Lung microvascular endothelial cell (primary cell): ENCODE measurements at places on chromosomes 4 and X.

DNA sequence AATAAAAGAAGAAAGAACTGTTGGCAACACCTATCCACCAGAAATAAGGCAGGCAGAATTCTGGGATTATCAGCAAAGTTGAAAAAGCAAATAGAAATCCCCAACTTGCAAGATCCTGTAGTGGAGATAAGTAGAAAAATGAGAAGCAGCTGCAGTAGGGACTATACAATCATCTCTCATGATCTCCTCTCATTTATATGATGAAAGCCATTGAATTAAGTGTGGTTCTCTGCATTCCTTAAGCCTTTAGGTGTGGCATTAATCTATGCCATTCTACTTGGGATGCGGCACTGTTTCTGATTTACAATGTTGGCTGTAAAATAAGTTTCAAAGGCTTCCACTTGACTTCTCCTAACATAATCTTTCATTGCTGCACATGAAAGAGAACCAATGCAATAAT lies 869.8 kb downstream of the TRAM1L1 start:
- no peak for DNase-seq

DNA sequence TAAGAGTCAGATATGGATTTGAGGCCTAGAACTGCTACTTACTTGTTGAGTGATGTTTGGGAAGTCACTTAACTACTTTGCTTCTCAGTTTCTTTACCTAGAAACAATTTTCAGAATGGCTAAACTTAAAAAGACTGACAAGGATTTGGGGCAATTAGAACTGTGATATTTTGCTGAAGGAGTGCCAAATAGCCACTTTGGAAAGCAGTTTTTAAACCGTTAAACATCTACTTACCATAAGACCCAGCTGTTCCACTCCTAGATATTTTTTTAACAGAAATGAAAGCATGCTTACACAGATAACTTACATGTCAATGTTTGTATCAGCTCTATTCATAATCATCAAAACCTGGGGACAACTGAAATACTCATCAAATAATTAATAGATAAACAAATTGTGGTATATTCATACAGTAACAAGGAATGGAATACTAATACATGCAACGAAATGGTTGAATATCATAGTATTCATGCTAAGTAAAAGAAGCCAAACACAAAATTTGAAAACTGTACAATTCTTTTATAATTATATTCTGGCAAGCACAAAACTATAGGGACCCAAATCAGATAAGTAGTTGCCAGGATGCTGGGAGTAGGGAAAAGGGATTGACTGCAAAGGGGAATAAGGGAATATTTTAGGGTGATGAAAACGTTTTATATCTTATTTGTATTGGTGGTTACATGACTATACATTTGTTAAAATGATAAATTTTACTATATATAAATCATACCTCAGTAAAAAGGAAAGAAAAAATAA lies 24.0 kb downstream of the RPA4 start:
- DNase-seq: peak; percentile 33

GRCh38 chrX:2159393-2159792 lies 341.4 kb downstream of the DHRSX start:
- DNase-seq: no peak

DNA sequence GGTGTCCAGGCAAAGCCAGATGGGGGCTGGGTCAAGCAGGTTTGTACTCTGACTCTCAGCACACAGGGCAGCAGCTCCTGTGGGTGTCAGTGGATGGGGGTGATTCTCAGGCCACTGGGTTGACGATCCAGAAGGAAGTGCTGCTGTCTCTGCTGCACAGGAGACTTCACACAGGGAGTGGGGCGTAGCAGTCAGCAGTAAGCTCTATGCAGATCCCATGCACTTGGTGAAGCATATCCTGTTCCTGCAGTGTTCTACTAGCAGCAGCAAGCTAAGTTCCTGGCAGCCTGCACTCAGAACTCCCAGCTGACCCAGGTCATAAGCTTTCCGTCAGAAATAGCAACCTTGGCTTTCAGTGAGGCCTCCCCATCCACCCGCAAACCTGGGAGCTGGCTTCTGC lies 117.6 kb upstream of the NDST3 start:
- DNase-seq: no peak

DNA sequence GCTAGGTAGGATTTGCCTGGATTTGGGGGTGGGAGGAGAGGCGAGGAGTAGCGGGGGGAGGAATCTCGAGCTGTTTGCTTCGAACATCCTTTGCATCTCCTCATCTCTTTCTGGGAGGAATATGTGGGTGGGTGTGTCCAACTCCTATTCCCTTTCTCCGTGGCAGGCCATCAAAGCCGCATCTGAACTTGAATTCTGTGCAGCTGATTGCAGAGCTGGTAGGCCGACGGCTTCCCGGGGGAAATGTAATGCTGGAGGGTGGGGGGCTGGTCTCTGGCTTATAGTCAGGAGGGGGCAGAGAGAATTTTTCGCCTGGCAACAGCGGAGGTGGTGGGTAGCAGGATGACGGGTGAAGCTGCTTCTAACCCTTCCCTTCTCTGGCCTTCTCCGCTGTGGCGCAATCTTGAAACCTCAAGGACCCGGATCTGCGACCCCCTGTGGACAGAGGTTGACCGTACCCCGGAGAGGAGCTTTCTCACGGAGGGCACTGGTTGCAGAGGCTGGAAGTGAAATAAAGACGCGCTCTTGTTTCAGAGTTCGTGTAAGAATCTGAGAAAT lies 628 bp downstream of the ZCCHC12 start:
- DNase-seq: no peak

- peak; percentile 36 for DNase-seq
These were observed 130.4 kb upstream of the CPEB2 start for GRCh38 chr4:14871676-14872430.

DNA sequence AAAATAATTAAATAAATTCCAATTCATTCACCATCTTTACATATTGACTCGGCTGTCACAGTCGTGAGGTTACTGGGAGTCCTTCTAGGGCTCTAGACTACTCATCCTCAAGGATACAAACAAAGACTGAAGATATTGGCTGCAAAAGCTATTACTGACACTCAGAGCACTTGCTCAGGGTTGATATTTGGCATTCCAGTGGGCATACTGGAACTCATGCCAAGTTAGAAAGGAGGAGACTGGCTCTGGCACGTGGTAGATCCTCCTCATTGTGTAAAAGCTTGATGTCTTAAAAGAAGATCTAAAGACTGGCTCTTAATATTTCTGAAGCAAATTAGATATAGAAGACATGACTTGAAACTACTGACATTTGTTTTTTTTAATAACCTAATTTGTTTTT lies 172.7 kb downstream of the GPM6A start:
- no peak for DNase-seq
